Memory B cell (primary cell): ENCODE measurements at places on chromosomes 2 and 18.

DNA sequence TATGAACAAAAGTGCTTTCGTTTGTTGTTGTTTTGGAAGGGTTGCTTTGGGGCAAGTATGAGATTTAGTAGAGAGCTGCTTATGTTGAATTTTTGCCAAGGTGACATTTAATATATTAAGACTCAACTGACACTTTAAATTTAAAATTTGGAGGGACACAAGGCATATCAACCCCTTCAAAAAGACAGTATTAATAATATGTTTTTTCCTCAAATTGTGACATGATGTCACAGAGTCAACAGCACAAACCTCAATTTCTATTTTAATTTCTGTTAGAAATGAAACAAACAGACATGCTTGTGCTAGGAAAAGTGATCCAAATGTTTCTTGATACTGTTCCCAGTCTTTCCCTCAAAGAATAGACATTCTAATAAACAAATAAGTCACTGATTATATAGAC, 218.9 kb downstream of the CYRIA start:
- DNase-seq, result no peak

DNA sequence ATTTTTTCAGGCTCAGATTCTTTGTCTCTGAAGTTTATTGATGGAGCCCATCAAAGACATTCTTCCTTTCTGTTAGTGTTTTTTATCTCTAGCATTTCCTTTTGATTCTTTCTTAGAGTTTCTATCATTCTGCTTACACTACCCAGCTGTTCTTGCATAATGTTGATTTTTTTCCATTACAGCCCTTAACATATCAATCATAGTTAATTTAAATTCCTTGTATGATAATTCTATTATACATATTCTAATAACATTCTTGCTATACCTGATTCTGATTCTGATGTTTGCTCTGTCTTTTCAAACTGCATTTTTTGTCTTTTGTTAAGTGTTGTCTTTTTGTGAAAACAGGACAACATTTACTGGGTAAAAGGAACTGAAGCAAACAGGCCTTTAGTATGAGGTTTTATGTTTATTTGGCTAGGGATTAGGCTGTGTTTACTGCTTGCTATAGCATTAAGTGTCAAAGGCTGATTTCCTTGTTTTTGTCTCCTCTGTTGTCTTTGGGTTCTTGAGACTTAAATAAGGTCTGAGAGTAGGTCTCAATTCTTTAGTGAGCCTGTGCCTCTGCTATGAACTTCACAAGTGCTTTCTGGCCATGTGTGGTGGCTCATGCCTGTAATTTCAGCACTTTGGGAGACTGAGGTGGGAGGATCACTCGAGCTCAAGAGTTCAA, 8.0 kb upstream of the STAM2 start:
- DNase-seq, result no peak

GRCh38 chr2:55771612-55772011, 78.0 kb upstream of the PNPT1 start:
- DNase-seq, result no peak

GRCh38 chr2:168215813-168216212, 31.6 kb downstream of the STK39 start:
- no peak for DNase-seq

GRCh38 chr2:144143294-144144151, 376.4 kb downstream of the ZEB2 start:
- DNase-seq, result no peak

DNA sequence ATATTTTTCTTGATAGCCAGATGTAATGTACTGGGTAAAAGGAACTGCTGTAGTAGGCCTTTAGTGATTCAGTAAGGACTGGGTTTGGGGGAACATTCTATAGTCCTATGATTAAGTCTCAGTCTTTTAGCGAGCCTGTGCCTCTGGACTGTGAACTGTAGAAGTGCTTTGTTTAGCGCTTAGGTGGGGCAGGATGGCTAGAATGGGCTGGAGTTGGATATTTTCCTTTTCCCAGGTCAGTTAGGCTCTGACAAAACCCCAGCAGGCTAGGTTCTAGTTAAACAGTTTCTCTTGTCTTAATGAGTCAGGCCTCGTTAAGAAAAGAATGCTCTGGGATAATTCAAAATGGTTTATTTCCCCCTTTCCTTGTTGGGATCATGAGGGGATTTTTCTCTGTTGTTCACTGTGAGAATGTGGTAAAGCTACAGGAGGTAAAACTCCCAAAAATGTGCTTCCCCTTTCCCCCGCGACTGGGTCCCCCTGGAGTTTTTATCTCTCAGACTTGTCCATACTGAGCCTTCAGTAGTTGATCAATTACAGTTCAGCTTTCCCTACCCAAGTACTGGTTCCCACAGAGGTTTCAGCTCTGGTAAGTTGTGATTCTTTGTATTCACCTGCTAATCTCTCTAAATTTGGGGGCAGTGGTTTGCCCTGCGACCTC, 31.5 kb downstream of the EHBP1 start:
- no peak for DNase-seq

DNA sequence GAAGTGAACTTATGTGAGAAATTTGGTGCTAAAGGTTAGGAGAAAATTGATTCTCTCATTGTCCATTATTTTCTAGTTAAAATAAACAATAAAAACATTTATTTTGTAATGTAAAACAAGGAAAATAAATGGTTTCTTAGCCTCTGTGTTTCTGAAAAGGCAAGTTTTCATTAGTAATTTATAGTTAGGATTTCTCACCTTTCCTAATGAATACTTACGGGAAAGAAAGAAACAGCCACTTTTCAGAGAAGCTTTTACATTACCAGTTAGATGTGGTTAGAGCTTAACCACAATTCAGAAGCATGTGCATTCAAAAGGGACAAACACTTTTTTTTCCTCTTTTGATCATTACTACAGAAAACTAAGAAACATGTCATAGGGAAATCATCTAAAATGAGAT, 18.8 kb downstream of the NEMP2 start:
- no peak for DNase-seq

- DNase-seq, result peak; percentile 32
Observed at GRCh38 chr2:58032016-58032763, 14.4 kb upstream of the VRK2 start.

GRCh38 chr2:54040685-54041084, 69.9 kb upstream of the PSME4 start:
- no peak for DNase-seq

- peak; percentile 28 for DNase-seq
Observed at GRCh38 chr2:195575879-195576401, 81.1 kb upstream of the SLC39A10 start.

GRCh38 chr18:53551868-53552426, 672.5 kb downstream of the MBD2 start:
- no peak for DNase-seq

- DNase-seq, result no peak
Observed at GRCh38 chr2:69950241-69950640, 11.2 kb downstream of the ASPRV1 start.

- DNase-seq, result peak; percentile 26
Observed at GRCh38 chr2:134679745-134680144, 39.1 kb downstream of the TMEM163 start.

DNA sequence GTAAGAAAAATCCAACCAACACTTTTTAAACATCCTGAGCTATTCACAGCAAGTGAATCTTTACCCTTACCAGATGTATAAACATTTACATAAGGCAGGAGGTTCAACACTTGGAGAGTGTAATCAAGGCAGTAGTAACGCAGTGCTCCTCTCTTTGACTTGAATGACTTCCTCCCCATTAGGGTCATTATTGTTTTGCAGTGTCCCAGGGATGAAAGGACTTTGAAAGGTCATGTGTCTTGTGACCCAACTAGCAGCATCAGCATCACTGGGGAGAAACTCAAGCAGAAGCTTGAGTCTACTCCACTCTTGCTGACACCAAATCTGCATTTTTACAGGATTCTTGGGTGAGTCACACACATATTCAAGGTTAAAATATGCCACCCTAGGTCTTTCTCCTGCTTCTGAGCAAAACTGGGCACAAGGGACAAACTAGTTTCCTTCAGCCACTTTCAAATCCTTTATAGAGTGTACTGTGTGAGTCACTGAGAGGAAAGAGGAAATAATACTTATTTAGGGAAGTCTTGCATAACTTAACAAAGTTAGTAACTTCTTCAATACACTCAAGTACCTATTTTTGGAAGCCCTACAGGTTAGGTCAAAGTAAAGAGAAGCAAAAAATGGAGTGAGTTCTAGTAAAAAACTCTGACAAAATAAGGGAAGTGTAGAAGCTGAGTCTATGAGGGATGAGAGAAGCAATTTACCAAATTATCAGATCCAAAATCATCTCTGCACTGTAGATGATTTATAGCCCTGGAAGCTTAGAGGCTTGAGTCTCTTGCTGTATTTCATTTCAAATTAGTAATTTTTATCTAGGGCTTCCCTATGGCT, 51.0 kb upstream of the EML4 start:
- DNase-seq, result no peak

- DNase-seq, result no peak
Observed at GRCh38 chr18:77960791-77961410, 711.3 kb downstream of the GALR1 start.

GRCh38 chr18:33918571-33918970, 306.1 kb downstream of the NOL4 start:
- no peak for DNase-seq

- no peak for DNase-seq
Observed at GRCh38 chr18:6486764-6487426, 72.2 kb upstream of the L3MBTL4 start.

- no peak for DNase-seq
Observed at GRCh38 chr2:216740557-216741222, 45.3 kb upstream of the IGFBP5 start.

DNA sequence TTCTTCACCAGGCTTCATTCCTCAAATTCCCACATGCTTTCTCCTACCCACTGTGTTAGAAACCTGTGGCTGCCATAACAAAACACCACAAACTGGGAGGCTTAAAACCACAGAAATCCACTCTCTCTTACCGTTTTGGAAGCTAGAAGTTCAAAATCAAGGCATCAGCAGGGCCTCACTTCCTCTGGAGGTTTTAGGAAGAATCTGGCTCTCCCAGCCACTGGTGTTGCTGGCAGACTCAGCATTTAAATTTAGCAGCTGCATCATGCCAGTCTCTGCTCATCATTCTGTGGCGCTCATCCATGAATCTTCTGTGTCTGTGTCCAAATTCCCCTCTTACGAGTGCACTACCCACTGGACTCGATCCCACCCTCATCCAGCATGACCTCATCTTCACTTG, 248.5 kb downstream of the ZNF516 start:
- DNase-seq, result no peak

DNA sequence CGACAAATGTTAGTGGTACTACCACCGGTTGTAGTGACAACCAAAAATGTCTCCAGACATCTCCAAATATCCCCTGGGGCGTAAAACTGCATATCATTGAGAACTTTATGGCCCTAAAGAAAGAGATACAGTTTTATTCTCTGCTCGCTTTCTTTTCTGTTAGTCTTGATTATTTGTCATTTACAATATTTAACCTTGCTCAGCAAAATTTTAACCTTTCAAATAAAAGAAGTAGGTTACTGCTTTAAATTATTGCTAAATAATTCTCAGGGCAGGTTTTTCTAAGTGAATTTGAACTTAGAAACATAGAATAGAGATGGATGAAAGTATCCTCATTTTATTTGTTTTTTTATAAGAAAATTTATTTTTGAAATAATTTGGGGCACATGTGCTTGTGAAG, 67.9 kb downstream of the BMPR2 start:
- no peak for DNase-seq

DNA sequence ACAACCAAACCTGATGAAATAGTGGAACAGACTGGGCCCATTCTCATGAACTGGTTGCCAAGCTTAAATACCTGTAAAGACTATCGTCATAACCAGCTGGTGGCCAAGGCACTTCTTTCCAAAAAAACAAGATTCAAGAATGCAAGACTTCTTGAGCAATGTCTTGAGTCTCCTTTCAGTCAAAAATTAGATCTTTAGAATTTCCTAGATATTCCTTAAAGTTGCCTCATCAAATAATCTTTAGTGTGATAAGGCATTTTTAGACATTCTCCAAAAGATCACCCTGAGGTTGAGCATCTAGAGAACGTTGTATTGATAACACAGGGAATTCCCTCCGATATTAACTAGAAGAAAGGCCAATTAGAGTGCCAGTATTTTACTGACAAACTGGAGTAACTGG, 236.4 kb upstream of the MEX3C start:
- no peak for DNase-seq

- no peak for DNase-seq
Observed at GRCh38 chr2:136693966-136694365, 71.4 kb upstream of the THSD7B start.

DNA sequence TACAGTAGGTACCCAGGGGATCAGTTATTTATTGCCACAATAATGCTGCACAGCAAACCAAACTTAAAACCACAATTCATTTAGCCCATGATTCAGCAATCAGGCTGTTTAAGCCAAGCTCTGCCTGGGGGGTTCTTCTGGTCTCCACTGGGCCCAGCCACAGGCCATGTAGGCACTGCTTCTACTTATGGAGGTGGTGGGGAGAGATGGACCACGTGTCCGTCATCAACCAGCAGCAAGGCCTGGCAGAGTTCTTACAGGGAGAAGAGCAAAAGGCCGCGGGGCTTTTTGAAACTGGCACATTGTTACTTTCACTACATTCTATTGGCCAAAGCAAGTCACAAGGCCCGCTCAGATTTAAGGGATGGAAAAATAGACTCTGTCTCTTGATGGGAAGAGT, 76.3 kb upstream of the DAPL1 start:
- no peak for DNase-seq

- no peak for DNase-seq
Observed at GRCh38 chr18:48762836-48763718, 187.7 kb downstream of the SMAD7 start.

DNA sequence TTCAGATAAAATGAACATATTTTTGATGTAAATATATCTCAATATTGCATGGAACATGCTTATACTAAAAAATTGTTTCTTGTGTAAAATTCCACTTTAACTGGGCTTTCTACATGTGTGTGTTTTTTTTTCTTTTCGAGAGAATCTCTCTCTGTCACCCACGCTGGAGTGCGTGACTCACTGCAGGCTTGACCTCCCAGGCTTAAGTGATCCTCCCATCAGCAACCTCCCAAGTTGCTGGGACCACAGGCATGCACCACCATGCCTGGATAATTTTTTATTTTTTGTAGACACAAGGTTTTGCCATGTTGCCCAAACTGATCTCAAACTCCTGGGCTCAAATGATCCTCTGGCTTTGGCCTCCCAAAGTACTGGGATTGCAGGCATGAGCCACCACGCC, 254.6 kb downstream of the LOXHD1 start:
- no peak for DNase-seq

- no peak for DNase-seq
Observed at GRCh38 chr2:71603311-71603811, 150.0 kb downstream of the DYSF start.
